ENCODE measurements at places on chromosomes 11 and 22.

DNA sequence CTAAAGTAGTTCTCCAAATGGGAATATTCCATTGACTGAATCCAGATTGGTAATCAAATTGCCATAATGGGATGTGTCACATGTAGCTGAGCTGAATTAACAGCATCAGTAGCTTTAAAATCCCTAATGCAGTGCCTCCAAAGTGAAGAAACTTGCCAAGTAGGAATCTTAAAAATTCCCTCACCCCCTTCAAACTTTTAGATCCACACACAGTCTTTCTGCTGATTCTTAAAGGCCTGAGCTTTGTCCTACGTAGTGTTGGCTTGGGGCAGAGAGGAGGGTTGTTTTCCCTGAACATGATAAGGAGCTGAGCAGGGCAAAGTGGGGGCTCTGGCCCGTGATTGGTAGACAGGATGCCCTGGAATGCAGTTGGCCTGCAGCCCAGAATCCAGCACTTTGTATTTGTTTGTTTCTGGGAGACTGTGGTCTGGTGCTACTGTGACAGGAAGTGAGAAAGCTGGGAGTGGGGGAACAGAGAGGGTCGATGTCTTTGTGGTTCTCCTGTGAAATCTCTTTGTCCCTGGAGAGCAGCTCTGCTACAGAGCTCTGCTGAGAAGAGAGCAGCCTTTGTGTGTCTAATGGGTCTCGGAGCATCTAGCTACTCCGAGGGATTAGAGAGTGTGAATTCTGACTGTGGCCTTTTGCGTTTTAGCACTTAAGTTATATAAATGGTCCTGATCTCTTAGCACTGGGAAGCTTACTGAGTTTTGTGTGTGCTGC is 16.9 kb downstream of the CTNND1 start:
- DNase-seq: peak; percentile 86

DNA sequence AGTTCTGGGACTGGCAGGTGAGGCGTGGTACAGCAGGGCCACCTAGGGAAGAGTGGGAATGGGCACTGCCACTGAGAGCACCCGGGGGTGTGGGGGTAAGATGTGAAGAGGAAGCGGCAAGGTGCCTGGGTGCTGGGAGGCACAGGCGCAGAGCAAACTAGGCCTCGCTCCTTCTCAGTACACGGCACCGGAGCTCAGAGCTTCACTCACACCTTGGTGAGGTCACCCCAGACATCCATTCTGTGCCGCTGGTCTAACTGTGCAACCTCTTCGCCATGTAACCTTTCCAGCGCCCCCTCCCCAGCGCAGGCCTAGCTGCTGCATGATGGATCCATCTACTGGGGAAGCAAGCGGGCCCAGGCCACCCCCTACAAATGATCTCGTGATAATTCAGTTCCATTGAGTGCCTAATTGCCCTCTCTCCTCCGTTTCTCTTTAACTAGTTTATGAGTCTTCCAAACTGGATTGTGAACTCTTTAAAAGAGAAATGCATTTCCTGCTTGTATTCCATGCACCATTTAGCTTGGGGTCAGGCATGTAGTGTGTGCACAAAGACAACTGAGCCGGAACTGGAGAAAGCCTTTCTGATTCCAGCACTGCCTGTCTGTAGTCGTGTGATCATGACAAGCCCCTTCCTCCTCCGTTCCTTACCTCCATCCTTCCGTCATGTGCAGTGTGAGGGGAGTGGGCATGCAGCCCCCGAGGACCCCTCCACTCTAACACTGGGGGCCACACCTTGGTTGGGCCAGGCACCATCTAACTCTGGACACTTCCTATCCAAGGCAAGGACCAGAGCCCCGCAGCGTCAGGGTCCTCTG is 1475.2 kb downstream of the TBC1D22A start:
- no peak for DNase-seq

DNA sequence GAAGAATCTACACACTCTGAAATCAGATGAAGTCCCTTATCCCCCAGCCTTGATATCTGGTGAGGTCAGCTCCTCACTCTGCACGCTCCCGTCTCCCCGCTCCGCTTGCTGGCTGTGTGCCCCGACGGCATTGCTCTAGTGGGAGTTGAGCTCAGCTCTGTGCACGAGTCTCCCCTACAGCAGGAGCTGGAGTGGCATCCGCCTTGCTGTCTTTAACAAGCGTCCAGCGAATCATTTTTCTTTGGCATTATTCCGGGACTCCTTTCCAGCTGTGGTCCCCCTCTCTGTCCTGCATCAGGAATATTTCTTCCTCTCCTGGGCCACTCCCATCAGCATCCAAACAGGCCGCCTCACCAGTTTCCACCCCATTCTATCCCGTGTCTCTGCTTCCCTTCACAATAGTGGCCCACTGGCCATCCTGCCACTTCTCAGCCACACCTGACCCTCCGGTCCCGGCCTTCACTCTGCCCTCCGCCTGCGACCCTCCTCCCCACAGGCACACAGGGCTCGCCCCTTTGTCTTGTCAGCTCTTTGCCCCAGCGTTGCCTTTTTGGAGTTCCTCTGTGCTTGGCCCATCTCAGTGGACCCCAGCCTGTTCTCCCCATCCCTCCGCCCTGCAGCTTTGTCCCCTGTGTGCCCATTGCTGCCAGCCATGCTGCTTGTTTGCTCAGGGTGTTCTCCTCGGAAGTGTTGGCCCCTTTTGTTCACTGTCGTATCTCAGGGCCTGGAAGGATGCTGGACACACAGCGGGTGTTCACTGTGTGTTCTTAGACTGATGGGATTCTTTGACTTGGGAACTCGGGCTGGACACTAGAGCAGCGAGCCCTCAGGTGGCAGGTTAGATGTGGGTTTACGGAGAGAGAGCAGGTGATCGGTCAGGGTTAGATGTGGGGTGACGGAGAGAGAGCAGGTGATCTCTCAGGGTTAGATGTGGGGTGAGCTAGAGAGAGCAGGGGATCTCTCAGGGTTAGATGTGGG is 441.8 kb downstream of the TBC1D22A start:
- DNase-seq: no peak

- DNase-seq: no peak
These were observed 11.4 kb downstream of the TTLL8 start for GRCh38 chr22:50046481-50047245.

- DNase-seq: no peak
These were observed 6.9 kb downstream of the AQP11 start for GRCh38 chr11:77596626-77597025.

DNA sequence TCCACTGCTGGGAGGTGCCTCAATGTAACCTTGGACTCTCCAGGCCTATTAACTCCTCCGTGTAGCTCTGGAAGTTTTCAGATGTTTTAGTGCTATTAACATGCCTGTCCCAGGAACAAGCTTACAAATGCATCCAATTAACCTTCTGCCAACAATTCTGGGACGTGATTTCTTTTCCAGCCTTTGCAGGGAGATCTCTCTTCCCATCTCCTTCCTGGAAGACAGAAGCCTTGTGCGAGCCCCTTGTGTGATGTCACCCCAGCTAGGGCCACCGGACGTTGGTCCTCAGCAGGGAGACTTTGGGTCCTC is 47.7 kb upstream of the SYT7 start:
- DNase-seq: no peak

- DNase-seq: no peak
These were observed 218.2 kb upstream of the CCDC179 start for GRCh38 chr11:23078289-23078971.

DNA sequence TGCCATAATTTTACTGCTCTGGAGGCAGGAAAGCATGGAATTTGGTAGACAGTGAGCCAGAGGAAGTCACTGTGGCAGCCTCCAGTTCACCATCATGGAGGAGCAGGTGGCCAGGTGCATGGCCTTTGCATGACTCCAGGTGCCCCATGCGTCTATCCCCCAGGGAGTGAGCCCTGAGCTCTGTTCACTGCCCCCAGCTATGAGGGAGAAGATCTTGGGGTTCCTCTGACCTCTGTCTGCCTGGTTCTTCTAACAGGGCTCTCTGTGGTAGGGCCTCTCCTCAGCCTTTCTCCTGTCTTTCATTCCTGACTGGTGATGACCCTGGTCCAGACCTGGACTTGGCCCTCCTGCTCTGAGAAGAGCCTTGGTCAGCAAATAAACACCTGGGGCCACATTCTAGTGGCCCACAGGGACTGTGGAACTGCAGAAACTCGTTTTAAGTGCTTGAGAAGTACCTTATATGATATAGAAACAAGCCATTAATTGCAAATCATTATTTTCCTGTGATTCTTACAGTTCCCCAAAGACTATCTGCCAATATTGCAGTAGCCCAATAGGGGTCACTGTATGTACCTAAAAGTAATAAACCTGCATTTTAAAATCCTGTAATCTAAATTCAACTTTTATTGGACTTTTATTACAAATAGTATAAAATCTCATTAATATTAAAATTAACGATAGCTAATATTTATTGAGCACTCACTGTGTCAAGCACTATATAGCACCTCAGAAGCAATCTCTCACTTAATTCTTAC is 120.0 kb upstream of the SYT13 start:
- DNase-seq: no peak

GRCh38 chr11:82858556-82859091 is 41.6 kb downstream of the PRCP start:
- peak; percentile 92 for DNase-seq

DNA sequence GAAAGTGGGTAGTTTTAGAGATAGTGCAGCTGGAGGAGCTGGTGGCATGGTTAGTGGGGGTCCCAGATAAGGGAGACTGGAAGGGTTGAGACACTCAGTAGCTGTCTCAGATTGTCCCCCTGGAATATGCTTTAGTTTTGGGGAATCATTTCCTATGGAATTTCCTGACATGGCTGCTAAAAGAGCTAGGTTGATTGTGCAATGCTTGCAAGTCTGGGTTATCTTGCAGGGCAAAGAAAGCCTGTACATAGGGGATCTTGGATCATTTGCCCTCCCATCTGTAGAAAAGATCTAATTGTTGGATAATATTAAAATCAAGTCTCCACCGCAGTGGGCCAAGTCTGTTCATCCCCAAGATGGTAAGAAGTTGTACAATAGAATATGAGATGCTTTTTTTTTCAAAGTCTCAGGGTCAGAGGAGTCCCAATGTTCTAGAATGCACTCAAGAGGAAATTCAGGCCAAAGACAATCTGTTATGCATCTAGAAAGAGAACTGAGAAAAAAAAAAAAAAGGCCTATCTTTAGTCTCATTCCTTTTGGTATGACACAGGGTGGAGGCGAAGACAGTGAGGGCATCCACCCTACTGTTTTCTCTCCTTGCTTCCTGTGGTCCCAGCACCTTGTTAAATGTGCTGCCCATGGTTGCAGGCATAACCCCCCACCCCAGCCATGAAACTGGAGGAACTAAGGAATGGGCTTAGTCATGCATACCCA is 20.2 kb downstream of the MS4A6E start:
- no peak for DNase-seq

DNA sequence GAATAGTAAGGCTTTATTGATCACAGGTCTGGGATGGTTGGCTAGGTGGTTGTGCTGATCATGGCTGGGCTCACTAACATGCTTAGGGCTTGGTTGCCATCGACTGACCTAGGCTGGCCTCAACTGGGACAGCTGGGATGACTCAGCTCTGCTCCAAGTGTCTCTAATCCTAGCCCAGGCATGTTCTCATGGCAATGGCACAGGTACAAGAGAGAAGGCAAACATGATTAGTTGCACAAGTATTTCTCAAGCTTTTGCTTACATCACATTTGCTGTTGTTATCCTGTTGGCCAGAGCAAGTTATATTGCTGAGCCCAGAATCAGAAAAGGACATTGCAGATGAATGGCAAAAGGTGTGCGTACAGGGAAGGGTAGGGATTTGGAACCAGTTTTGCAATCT is 68.5 kb upstream of the SLC35C1 start:
- DNase-seq: no peak

DNA sequence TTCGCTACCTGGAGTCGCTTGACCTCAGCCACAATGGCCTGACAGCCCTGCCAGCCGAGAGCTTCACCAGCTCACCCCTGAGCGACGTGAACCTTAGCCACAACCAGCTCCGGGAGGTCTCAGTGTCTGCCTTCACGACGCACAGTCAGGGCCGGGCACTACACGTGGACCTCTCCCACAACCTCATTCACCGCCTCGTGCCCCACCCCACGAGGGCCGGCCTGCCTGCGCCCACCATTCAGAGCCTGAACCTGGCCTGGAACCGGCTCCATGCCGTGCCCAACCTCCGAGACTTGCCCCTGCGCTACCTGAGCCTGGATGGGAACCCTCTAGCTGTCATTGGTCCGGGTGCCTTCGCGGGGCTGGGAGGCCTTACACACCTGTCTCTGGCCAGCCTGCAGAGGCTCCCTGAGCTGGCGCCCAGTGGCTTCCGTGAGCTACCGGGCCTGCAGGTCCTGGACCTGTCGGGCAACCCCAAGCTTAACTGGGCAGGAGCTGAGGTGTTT is 12.8 kb downstream of the TSKU start:
- DNase-seq: no peak

DNA sequence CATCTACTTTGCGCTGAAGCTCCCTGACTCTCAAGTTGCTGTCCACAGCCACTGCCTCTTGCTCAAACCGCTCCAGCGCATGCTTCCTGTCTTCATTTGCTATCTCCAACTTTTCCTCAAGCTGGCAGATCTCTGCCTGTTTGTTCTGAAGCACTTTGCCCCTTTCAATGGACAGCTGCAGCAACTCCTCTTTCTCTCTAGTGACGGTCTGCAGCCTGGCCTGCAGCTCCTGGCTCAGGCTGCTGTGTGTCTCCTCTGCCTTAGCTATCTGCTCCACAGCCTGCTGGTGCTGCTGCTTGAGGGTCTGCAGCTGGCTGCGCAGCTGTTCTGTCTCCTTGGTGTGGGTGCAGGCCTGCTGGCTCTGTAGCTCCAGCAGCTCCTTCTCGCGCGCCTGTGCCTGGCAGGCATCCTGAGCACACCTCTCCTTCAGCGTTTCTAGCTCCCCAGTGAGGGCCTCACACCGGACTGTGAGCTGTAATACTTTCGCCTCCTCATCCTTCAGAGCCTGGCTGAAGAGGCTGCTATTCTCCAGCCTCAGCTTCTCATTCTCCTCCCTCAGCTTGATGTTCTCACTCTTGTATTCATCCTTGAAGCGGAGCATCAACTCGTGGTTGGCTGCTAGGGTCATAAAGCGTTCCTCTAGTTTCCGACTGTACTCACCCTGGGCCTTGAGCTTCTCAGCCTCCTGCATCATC is 723 bp downstream of the CCDC89 start:
- no peak for DNase-seq

- DNase-seq: no peak
These were observed 35.5 kb upstream of the RASSF10 start for GRCh38 chr11:12973528-12974181.

DNA sequence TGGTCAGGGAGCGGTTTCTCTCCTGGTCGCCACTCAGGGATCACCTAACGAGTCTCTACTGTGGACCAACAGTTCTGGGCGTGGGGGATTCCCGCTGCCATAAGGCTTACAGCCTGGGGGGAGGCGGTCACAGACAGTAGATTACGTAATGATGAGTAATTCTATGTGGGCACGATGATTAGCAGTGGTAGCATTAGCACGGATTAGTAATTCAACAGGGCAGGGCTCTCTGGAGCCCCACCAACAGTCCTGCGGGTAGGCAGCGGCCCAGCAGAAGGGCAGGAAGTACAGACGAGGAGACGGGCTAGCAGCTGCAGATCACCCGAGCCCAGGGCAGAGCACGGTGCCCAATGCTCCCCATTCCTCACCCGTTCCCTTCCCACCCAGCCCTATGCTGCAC is 3.6 kb downstream of the SHISAL1 start:
- DNase-seq: no peak

GRCh38 chr11:32884770-32885384 is 7.7 kb upstream of the QSER1 start:
- peak; percentile 21 for DNase-seq

GRCh38 chr11:94149431-94150017 is 20.9 kb downstream of the PANX1 start:
- no peak for DNase-seq
